Activated CD8-positive, alpha-beta memory T cell treated with anti-CD3 and anti-CD28 coated beads for 1 hour (primary cell): ENCODE measurements at places on chromosomes 6 and 20.

DNA sequence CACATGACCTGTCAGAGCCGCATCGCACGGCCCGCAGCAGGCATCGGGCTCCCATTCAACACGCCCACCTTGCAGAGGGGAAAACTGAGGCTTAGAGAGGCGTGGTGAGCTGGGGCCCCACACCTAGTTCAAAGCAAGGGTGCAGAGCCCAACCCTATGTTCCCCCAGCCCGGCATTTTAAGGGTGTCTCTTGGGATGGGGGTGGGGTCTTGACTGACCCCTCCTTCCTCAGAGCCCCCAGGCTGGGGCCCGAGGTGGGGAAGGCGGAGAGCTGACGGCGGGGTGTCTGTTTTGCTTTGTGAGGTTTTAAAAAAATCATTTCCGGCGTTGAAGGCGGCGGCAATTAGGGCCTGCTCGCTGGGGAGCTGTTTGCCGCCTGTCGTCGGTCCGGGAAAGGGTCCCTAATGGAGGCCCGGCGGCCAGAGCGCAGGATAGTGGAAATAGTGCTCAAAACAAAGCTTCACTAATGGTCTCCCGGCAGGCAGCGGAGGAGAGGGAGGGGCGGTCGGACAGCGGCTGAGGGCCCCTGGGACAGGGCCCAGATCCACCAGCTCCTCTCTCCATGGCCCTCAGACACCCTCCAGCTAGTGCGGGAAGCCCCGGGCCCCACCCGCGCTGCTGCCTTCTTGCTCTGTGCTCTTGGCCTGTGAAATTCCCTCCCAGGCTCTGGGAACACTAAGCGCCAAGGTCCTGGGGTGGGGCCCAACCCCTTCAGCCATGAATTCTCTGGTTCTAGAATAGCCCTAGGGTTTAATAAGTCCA lies 11.9 kb downstream of the VSTM2L start:
- no peak for DNase-seq

- DNase-seq, result no peak
These were observed 25.7 kb upstream of the MLIP start for GRCh38 chr6:54085541-54085940.

GRCh38 chr6:45116714-45117410 lies 211.3 kb upstream of the RUNX2 start:
- no peak for DNase-seq

DNA sequence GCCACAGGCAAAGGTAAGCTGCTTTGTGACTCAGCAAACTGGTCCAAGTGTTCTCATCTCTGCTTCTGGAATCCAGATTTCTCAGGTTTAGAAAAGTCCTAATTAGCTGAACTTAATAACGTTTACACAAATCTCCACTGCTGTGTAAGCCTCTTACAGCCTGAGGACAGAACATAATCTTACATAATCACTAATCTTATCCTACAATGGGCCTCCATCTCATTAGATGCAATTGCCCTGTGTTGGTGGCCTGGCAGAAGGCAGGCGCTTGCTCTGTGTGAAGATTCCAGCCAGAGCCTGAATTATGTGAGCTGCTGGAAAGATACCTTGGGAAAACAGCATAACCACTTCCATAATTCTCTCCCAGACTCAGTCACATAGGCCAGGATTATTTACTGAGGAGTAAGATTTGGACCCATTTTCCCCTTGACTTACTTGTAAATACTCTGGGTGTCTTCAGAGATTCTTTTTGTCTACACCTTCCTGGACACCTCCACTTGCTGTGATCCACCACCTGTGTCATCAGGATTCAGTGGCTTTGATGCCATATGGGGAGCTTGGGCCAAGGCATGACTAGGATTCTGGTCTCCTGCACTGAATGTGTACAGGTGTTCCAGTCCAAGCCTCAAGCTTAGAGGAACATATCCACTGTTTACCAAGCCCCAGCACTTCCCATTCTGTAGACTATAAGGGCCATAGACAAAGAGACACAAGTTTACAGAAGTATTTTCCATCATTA lies 104.4 kb downstream of the C6orf118 start:
- no peak for DNase-seq

DNA sequence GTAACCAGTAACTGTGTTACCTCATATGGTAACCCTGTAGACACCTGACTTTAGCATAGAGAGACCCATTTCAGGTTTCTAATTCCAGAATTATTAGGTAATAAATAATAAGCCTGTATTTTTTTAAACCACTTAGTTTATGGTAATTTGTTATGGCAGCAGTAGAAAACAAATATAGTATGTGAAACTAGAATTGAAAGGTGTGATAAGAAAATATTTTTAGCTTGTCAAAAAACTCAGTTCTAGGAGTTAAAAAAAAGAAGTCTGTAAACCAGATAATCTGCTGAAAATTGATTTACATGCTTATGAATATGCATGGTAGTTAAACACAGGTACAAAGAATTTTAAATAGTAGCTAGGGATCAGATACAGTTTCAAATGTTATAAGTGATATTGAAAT lies 695.0 kb upstream of the GJE1 start:
- DNase-seq, result no peak

DNA sequence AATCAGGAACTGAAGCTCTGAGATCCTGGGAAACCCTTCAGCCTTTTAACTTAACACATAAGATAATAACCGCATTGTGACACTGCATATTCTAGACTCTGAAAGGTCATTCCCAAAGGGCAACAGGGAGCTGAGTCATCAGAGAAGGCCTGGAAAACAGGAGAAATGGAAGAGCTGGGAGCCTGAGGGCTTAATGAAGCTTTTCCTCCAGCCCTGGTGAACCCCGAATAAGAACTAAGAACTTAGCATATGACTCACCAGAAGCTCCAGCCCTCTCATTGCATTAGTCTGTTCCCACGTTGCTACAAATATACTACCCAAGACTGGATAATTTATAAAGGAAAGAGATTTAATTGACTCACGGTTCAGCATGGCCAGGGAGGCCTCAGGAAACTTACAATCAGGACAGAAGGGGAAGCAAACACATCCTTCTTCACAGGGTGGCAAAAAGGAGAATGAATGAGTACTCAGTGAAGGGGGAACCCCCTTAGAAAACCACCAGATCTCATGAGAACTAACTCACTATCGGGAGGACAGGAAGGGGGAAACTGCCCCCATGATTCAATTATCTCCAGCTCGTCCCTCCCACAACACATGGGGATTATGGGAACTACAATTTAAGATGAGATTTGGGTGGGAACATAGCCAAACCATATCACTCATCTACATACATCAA lies 648.5 kb downstream of the TFAP2A start:
- DNase-seq, result no peak

DNA sequence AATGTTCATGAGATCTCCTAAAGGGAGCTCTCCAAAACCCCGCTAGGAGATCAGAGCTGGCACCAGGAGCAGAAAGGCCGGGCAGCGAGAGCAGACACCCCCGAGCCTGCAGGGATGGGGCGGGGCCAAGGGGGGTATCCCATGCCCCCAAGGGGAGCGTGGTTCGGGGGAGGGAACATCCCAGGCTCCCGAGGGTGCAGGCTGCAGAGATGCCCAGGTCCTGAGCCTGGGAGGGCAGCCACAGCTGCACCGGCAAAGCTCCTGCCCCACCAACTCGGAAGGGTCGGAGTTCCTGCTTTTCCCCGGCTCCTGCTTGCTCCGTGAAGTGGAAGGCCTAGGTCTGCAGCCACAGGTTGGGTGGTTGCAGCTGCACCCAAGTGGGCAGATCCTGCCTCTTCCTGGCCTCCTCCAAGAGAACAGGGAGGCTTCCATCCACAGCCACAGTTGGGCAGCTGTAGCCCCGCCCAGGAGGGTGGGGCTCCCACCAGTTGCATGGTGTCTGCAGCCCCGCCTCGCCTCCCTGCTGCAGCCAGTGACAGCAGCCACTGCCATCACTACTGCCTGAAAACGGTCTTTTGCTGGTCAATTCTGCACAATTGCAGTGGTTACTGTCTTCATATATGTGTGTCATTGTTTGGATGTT lies 13.4 kb upstream of the GMNN start:
- DNase-seq, result no peak

DNA sequence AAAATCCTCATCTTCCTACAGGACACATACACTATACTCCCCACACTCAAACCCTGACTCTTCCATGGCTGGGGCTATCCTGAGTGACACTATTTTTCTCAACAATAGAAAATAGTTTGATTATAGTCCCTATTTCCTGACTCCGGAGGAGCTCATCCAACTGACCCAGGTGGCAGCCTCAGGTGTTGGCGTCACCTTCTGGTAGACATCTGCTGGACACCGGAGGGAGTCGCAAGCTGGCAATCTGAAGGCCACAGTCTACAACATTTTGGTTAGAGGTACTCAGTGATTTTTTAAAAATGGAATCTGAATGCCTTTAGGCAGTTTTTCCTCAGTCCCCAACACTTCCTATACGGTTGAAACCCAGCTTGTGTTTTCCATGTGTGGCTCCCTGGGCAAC lies 32.2 kb upstream of the OCSTAMP start:
- DNase-seq, result no peak

DNA sequence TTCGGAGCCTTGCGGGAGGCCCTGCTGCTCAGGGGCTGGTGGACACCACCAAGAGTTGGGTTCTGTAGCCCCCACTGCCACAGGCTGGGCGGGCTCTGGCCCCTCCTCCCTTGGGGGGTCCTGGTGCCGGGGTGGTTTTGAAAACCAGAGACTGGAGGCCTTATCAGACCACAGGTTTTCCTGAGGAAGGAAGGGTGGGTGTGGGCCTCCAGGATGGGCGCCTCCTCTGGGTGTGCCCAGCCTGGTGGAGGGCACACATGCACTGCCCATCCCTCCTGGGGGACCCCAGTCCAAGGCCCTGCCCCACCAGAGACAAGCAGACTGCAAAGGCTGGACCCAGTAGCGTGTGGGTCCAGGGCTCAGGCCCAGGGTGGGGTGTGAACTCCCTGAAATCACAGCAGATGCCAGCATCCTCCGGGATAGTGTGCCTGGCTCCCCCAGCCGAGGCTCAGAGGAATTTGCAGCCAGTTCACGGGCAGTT lies 13.5 kb upstream of the ZBTB46 start:
- DNase-seq, result no peak

- no peak for DNase-seq
These were observed 37.7 kb upstream of the SLC4A11 start for GRCh38 chr20:3276680-3277015.

- DNase-seq, result no peak
These were observed 131.9 kb upstream of the SGK1 start for GRCh38 chr6:134449781-134450180.

- DNase-seq, result no peak
These were observed 23.1 kb downstream of the CMTR1 start for GRCh38 chr6:37456126-37456525.

DNA sequence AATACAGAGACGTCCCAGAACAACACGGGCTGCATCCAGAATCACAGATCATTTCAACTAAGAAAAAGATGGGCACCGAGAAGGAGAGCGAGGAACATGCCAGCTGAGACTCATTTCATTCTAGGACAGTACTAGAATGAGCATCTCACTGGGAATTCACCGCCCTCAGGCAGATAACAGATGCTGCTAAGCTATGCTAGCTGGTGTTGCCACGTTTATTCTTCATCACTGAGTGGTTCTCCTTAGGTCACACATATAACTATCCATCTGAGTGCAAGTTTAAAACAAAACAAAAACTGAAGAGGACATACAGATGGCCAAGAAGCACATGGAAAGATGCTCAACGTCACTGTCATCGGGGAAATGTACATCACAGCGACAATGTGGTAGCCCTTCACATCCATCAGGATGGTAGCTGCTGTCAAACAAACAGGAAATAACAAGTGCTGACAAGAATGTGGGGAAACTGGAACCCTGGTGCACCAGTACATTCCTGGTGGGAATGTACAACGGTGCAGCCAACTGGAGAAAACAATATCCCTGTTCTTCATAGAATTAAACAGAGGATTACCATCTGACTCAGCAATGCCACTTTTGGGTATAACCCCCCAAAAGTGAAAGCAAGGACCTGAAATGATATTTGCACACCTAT lies 97.6 kb downstream of the SLC22A23 start:
- DNase-seq, result no peak

GRCh38 chr6:11241154-11241792 lies 8.8 kb upstream of the NEDD9 start:
- DNase-seq, result no peak

DNA sequence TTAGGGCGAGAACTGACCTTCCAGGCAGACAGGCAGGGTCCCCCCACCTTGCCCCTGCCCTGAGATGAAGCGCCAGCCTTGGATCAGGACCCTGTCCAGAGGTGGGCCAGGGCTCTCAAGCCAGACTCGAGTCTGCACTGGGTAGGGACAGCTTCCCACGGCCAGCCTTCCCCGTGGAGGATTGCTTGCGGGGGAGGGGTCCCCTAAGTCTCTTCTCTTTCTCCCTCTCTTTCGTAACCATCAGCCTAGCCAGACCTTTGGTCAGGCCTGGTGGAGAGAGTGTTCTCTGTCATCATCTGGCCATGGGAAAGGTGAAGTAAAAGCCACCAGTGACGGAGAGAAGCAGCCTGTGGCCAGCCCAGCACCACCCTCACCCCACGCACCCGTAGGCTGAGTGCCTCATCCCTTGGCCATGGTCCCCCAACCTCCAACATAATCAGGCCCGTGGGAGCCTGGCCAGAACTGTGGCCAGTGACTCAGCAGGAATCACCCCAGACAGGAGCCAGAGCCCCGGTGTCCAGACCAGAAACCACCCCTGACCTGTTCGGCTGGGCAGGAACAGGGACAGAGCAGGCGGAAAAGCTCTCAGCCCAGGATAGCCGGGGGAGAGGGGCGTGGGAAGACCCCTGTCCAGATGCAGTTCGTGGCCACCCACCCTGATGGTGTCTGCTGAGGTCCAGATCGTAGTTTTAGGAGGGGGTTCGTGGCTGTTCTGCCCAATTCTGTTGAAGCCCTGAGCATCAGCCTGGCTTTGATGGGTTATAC lies 47.1 kb downstream of the SNAI1 start:
- no peak for DNase-seq

GRCh38 chr20:43572891-43573290 lies 14.1 kb downstream of the SGK2 start:
- DNase-seq, result no peak

DNA sequence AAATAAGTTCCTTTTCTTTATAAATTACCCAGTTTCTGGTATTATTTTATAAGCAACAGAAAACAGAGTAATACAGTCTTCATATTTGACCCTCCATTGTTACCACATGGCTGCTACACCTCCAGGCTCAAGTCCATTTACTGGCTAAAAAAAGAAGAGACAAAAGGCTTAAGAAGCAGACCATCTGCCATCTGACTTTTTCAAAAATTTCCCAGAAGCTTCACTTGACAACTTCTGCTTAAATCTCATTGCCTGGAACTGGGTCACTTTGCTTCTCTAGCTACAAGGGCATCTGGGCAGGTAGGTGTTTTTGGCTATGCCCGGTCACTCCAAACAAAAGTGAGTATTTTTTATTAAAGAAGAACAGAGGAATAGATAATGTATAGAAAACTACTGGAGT lies 118.0 kb downstream of the GRM1 start:
- no peak for DNase-seq

GRCh38 chr6:21447987-21448386 lies 145.6 kb upstream of the SOX4 start:
- DNase-seq, result no peak
